Stimulated activated CD4-positive, alpha-beta T cell treated with anti-CD3 and anti-CD28 coated beads, Interleukin-2, amount 100 ng/mL, for 48 hours (primary cell): ENCODE measurements at places on chromosomes 1 and 21.

- no peak for DNase-seq
Measured at GRCh38 chr1:39898191-39898590, 3.5 kb downstream of the MYCL start.

GRCh38 chr1:157132616-157133167 is 5.5 kb downstream of the ETV3 start:
- DNase-seq = no peak

DNA sequence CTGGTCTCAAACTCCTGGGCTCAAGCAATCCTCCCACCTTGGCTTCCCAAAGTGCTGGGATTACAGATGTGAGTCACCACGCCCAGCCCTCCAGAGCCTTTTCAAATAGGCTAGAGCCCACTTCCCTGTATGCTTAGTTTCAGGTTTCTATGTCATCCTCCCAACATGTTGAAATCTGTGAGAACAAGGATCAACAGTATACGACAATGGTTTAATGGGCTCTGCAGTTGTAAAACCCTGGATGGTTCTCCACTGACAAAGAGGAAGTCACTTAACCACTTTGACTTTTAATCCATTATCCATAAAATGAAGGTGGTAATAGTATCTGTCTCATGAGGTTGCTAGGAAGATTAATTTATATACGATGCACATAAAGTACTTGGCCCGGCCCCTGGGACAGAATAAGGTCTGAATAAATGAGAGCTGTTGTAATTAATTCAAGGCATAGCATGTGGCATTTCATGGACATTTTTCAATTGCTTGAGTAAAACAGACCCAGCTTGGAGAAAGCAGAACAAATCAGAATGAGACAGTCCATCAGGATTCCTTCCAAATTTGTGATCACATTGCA is 113.9 kb upstream of the ZNF648 start:
- no peak for DNase-seq

DNA sequence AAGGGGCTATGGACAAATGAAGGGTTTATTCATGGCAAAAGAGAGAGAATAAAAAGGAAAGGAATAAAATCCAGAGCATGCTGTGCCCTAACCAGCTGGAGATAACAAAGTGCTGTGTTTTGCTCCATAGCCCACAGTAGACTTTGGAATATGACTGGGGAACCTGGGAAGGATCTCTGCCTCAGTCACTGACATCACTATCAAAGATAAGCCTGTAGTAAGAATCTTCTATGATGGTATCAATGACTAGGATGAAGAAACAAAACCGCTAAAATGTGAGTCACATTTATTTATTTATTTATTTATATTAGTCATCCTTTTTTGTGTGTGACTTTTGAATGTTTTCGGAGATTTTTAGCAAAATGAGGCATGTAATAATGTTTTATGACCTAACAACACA is 56.3 kb downstream of the NVL start:
- no peak for DNase-seq

GRCh38 chr1:157004806-157005205 is 40.7 kb downstream of the ARHGEF11 start:
- no peak for DNase-seq

GRCh38 chr1:1062348-1063163 is 11.6 kb downstream of the RNF223 start:
- DNase-seq = no peak

GRCh38 chr1:69321311-69321710 is 246.4 kb upstream of the LRRC7 start:
- DNase-seq = no peak
